Myometrial cell (primary cell): ENCODE measurements at places on chromosomes 13 and 19. TPM values are rescaled to one million over a fixed set of nuclear protein-coding genes. Genes with fewer than 3 reads are reported as not detected.

Gene CACNG7
- under 0.01 TPM in 1 of 2 replicates, not detected in the other for total RNA-seq

Gene TBXA2R
- 3.2 and 8.6 TPM in 2 replicates for total RNA-seq

Gene PROSER3
- 10.5 and 11.5 TPM in 2 replicates for total RNA-seq

Gene ZGLP1
- total RNA-seq: 0.53 and 0.58 TPM in 2 replicates

Gene FREM2
- total RNA-seq: not detected in 2 replicates

Gene IL12RB1
- total RNA-seq: 0.18 TPM in 1 of 2 replicates, not detected in the other

Gene ELSPBP1
- total RNA-seq: not detected in 2 replicates

Gene LGALS7B
- total RNA-seq: not detected in 2 replicates

Gene FAM216B
- not detected in 2 replicates for total RNA-seq

Gene BICRA
- total RNA-seq: 1.7 and 5.8 TPM in 2 replicates

Gene PCDH17
- total RNA-seq: not detected in 2 replicates

Gene PTH2
- total RNA-seq: not detected in 2 replicates

Gene ATXN8OS
- not detected in 2 replicates for total RNA-seq

Gene GIPC3
- under 0.01 and 0.18 TPM in 2 replicates for total RNA-seq

Gene GJB6
- not detected in 2 replicates for total RNA-seq

Gene BEST2
- total RNA-seq: not detected in 2 replicates

Gene MTUS2
- total RNA-seq: not detected in 2 replicates

Gene LIN37
- 16.0 and 19.6 TPM in 2 replicates for total RNA-seq

Gene TNFSF13B
- total RNA-seq: 0.29 and 2.3 TPM in 2 replicates

Gene ZNF534
- not detected in 2 replicates for total RNA-seq

Gene KIR2DL4
- not detected in 2 replicates for total RNA-seq

Gene ENOX1
- total RNA-seq: 0.18 and 0.29 TPM in 2 replicates

Gene FFAR1
- not detected in 2 replicates for total RNA-seq

Gene SHISA2
- total RNA-seq: not detected in 2 replicates

Gene CCDC122
- total RNA-seq: 3.9 and 4.9 TPM in 2 replicates

Gene KLF1
- not detected in 2 replicates for total RNA-seq

Gene IER2
- total RNA-seq: 45.5 and 47.9 TPM in 2 replicates

Gene ZNF284
- 1.4 and 1.6 TPM in 2 replicates for total RNA-seq

Gene SLITRK5
- total RNA-seq: not detected in 2 replicates
